ENCODE measurements at places on chromosomes 5 and 9.

- no peak for DNase-seq
Observed at GRCh38 chr5:32147959-32148358, 26.2 kb downstream of the GOLPH3 start.

DNA sequence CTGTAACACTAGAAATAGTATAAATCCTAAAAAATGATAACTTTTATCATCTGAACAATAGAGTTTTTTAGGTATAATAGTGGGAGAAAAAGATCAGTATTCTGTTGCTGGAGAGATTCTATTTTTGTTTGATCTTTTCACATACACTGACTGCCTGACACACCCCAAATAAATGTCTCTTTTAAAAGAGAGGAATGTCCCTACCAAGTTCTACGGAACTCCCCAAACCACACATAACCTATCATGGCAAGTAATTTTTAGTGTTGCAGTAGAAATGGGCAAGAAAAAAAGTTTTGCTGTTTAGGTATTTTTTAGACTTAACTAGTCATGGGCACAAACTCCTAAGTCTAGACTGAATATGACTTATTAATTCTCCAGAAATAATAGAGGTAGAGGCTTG is 139.1 kb downstream of the ELAVL2 start:
- no peak for DNase-seq

DNA sequence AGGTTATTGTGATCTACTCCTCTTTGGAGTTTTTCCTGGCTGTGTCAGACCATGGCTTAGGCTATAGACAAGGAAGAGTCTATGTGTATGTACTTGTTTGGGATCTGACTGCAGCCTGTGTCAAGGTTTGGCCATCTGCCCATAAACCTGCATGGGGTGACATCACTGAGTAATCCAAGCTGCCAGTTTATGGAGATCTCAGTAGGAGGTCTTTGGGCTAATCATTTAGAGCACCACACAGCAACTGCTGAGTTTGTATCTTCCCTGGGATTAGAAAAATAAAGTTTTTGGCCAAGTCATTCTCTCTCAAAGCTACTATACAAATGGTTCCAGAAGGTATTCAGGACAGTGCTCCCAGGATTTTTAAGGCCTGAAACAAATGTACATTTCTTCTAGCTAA is 65.5 kb upstream of the HSPB3 start:
- no peak for DNase-seq

- DNase-seq = no peak
Observed at GRCh38 chr5:141914199-141914743, 9.4 kb upstream of the DELE1 start.

- DNase-seq = no peak
Observed at GRCh38 chr5:154516475-154516874, 38.4 kb upstream of the HAND1 start.

GRCh38 chr9:75083188-75083970 is 4.6 kb downstream of the NMRK1 start:
- no peak for DNase-seq

DNA sequence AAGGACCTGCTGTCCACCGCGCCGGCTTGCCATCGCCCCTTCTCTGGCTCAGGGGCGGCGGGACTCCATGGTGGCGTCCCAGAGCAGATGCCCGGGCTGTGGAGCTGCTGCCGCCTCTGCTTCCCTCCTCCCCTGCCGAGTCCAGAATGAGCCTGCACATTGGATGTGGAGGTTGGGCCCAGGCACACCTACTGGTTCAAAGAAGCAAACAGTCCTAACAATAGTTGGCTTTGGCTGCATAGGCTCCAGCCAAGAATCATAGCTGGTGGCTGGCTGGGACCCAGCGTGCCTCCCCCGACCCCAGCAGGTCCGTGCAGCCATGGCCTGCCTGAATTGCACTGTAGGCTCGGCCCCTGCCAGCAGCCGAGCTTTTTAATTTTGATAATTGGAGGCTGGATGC is 25.8 kb downstream of the ADAMTSL2 start:
- no peak for DNase-seq

- DNase-seq = no peak
Observed at GRCh38 chr5:95924720-95925377, 36.8 kb downstream of the ELL2 start.

DNA sequence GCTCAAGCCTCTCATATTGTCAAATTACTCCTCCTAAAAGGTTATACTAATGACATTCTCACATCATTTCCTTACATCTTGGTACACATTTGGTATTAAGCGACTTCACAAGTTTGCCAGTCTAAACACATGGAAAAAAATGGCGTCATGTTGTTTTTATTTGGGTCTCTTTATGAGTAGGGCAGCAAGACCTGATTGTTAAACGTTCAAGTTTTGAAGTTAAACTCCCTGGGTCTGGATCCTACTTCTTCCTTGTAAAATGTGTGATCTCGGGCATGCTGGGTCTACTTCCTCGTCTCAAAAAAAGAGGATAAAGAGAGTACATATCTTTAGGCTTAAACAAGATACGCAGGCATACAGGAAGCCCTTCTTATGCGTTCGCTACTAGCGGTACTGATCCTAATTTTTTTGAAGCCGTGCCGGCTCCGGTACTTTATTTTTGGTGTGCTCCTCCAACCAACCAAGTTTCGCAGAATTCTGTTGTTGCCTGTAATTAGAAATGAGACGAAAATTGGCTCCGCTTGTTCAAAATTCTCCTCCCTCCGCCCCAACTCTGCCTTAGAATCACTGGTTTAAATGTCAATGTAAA is 596 bp upstream of the CDC37L1 start:
- no peak for DNase-seq

GRCh38 chr9:33372900-33373299 is 29.5 kb downstream of the AQP7 start:
- DNase-seq = no peak

DNA sequence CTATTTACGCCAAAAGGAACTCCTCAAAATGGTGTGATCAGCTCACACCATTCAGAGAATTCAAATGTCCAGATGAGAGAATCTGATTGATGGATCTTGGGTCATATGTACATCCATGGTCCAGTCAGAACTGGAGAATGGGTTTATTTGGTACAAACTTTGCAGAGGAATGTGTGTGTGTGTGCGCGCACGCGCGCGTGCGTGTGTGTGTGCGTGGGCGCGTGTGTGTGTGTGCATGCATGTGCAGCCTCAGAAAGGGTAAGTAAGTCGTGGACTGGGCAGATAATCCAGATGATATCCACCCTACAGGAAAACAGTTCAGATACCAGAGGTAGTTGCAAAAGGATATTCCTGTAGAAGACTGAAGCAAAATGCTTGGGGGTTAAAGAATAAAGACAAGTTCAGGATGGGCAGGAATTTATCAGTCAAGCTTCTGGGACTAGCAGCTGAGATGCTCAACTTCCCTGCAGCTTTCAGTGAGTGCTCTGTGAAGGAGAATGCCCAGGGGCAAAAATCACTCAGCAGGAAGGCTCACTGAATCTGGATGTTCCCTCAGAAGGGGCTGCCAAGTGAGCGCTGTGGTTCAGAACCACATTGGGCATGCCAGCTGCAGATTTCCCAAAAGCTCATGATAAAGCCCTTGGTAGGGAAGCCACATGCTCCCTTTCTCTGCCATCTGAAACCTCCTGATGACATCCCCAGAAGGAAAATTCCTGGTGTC is 440.5 kb upstream of the SGCD start:
- DNase-seq = no peak

DNA sequence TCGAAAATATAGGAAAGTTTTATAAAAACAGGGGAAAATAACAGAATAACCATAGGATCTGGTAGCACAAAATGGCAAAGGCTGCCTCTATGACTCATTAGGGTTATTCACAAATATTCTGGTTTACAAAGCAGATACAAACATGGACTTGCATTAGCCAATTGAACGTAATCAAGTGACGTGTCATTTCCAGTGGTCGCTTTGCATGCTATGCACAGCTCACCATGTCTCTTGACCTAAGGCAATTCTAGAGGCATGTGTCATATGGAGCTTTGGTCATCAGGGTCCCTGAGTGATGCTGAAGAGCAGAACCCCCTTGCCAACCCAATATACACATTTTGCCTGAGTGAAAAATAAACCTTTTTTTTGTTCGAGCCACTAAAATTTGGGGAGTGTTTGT is 158.8 kb downstream of the TMEM161B start:
- no peak for DNase-seq

- DNase-seq = no peak
Observed at GRCh38 chr5:175253597-175253996, 190.4 kb downstream of the DRD1 start.

GRCh38 chr5:10353241-10354047 is at the start of gene MARCHF6:
Gene MARCHF6 (plus strand): TSS chr5:10353695. CDS start chr5:10353899, 204 bp downstream.
- no peak for DNase-seq

- no peak for DNase-seq
Observed at GRCh38 chr5:125142458-125142857, 396.0 kb upstream of the ZNF608 start.

- DNase-seq = no peak
Observed at GRCh38 chr9:5900622-5901021, 9.9 kb downstream of the MLANA start.

DNA sequence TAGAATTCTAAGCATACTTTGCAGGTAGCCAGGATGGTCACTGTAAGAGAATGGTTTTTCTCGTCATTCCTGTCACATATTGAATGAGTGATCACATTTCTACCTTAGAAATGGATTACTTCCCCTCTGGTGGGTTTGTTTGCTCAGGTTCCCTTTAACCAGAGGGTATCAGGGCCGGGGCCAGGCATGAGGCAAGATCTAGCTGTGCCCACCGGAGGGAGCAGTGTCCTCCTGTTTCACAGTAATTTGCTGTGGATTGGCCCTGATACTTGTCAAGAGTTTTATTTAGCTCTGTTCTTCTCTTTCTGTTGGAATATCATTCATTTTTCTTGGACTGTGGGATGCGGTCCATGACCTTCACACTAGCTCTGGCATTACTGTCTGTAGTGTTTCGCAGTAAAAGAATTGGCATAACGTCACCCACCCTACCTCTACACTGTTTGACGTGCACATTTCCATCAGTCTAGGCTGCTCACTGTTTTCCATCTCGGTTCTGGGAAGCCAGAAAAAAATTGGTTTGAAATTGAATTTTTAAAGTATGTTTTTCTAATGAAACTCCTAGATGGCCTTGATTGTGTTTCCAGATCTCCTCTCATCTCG is 42.4 kb upstream of the ZBED3 start:
- DNase-seq = no peak

DNA sequence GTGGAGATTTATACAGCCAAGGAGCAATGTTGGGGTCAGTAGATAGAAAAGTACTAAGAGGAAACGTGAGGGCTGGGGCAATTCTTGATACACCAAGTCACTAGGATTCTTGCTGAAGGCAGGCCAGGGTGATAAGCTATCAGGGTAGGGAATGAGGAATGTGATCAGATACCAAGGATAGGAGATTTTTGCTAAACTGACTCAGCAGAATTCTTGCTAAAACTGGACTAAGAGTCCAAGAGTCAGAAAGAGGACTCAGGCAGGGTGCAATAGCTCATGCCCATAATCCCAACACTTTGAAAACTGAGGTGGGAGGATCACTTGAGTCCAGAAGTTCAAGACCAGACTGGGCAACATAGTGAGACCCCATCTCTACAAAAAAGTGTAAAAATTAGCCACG is 71.7 kb downstream of the ENTREP1 start:
- no peak for DNase-seq

DNA sequence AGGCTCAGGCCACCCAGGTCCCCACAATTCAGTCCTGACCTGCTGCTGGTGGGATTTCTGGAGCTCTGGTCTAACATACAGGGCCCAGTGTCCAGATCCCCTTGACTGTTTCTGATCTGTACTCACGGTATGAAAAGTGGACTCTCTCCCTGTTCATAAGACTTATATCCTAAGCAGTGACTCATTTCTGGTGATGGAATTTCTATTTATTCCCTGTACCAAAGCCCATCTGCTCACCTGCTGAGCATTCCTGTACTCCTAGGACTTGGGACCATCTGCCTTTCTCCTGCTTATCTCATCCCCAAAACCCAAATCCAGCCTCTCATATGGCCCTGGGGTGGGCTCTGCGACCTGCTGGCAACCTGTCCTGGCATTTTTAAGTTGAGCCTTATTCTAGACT is 86.6 kb downstream of the APBA1 start:
- DNase-seq = no peak

GRCh38 chr5:13659391-13659790 is 285.1 kb downstream of the DNAH5 start:
- no peak for DNase-seq

DNA sequence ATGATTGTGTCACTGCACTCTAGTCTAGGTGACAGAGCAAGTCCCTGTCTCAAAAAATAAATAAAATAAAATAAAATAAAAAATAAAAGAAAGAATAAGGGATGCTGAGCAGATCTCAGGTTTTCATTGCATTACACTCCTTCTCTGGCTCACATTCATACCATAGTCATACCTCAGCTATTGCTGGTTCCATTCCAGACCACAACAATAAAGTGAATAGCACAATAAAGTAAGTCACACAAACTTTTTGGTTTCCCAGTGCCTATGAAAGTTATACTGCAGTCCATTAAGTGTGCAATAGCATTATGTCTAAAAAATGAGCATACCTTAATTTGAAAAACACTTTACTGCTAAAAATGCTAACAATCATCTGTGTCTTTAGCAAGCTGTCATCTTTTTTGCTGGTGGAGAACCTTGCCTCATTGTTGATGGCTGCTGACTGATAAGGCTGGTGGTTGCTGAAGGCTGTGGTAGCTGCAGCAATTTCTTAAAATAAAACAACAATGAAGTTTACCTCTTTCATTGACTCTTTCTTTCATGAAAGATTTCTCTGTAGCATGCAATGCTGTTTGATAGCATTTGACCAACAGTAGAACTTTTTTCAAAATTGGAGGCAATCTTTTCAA is 415.7 kb downstream of the ZNF608 start:
- no peak for DNase-seq

DNA sequence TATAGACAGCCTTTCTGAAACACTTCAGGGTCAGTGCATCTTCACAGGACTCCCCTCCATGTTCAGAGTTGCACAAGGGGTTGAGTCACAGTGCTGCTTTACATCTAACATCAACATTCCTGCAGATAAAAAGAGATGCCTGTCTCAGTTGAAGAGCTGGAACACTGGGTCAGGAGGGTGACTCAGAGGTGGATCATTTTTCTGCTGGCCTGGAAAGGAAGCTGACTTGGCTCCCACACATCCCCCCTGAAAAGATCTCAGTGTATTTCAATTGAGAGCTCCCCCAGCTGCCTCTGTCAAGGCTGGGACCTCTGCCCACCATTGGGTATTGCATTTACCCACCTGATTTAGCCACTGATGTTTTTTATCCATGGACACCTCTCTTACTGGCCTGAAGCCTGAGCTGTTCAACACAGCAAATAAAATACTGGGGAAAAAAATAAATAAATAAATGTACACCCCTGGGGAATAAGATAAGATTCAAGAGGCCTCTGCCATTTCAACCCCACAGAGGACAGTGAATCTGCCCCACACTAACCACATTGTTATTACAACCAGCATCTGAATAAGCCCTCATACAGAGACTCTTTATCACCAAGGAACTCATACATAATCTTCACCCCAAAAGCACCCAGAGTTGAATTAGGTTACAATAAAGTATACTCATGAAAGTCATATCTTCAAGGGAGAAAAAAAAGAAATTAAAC is 716.4 kb downstream of the SEMA5A start:
- DNase-seq = no peak

DNA sequence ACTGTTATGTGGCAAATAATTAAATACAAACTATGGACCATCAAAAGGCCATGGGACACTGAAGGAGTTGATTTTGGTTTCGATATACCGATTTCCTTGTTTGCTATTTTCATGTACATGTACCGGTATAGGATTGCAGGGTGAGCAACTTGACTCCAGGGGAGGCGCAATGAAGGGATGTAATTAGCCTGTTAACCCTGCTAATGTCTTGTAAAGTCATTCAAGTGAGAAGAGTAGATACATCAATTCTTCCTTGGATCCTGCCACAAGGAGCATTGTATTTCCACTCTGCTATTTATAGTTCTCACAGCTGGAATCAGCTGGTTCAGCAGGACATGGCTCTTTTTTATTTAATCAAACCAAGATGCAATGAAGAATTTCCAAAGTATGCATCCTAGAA is 102.0 kb downstream of the STK32A start:
- DNase-seq = no peak

Measured in cortex of kidney (tissue), 1 donor.